ENCODE measurements at places on chromosomes 3 and 15.

DNA sequence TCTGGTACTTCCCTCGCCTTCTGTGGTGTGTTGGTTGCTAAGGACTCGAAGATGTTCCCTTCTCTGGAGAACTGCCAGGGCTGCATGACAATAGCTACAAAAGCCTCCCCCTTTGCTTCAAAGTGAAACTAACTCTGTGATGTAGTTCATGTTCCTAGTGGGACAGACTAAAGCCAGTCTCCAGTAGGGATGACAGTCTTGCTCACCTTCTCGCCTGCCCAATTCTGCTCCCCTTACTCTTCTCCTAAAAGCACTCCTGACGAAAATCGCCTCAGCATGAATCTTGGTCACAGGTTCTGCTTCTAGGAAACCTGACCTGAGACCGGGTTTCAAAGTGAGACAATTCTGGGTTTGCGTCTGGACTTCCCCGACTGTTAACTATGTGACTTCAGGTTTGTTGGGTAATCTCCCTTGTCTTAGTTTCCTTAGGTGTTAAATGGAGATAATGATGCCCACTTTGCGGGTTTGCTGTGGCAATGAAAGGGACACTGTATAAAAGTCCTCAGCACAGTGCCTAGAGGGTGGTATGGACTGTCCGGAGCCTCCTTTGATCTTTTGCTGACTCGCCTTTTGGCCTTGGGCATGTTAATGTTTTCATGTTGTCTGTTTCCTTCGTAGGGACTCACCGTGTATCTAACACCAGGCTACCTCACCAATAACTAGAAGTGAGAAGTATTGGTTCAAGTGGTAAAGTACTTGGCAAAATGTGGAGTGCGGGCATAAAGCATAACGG lies 24.9 kb upstream of the THRB start:
- no peak for DNase-seq

- DNase-seq, result no peak
Measured at GRCh38 chr3:123105201-123106189, 38.7 kb downstream of the PDIA5 start.

DNA sequence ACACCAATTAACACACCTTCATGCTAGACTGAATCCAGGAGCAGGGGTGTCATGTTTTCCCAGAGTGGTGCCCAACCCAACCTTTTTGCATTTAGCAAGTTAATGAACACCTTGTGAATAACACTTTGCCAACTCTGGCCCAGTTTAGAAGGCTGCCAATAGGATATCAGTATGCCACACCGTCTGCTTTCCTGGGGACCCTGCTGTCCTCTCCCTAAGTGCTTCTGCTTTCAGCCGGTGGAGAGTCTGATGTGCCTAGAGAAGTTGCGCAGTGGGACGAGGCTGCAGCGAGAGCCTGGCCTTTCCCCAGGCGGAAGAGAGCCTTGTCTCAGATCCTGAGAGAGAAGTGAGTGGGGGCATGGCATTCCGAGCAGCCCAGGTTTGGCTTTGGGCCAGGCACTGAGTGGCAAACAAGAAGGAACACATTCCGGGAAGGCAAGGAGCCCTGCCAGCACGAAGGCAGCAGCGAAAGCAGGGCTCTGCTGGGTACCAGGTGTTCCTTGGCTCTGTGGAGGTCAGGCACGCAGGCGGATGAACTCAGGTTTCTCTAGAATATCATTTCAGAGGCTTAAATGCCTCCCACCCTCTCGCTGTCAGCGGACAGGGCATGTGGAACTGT lies 36.9 kb downstream of the SENP8 start:
- DNase-seq, result no peak

DNA sequence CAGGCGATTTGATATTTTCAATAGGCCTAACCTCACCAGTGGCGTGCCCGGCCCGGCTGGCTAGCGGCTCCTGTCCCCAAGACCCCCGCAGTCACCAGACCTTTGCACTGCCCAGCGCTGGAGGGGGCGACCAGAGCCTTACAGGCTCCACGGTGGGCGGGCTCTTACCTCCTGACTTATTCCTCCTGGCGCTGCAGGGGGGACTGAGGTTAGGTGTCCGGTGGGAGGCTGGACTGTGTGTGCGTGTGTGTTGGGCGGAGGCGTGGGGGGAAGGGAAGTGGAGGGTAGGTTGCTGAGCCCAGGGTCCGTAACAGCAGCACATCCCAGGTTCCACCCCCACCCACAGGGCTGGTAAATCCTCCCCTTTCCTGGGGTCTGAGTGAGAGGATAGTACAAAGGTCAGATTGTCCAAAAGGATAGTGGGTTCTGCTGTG lies 27.5 kb upstream of the THRB start:
- no peak for DNase-seq

GRCh38 chr3:177377166-177377565 lies 179.9 kb upstream of the TBL1XR1 start:
- no peak for DNase-seq

GRCh38 chr3:67000009-67000408 lies 1.9 kb downstream of the KBTBD8 start:
- no peak for DNase-seq

DNA sequence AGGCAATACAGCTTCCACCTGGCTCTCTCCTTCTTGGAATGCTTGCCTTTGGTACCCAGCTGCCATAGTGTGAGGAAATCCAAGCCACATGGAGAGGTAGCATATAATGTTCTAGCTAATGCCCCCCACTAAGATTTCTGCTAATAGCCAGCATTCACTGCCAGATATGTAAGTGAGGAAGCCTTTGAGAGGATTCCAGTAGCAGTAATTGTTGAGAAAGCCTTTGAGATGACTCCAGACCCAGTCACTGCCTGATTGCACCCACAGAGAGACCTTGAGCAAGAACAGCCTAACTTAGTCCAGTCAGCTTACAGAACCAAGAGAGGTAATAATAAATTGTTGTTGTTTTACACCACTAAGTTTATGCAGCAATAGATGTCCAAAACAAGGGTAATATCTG lies 63.1 kb downstream of the STRIT1 start:
- DNase-seq, result peak; percentile 61

- DNase-seq, result no peak
Measured at GRCh38 chr15:56207092-56207491, 36.6 kb downstream of the RFX7 start.

GRCh38 chr15:25725758-25726157 lies 137.4 kb downstream of the ATP10A start:
- DNase-seq, result no peak

DNA sequence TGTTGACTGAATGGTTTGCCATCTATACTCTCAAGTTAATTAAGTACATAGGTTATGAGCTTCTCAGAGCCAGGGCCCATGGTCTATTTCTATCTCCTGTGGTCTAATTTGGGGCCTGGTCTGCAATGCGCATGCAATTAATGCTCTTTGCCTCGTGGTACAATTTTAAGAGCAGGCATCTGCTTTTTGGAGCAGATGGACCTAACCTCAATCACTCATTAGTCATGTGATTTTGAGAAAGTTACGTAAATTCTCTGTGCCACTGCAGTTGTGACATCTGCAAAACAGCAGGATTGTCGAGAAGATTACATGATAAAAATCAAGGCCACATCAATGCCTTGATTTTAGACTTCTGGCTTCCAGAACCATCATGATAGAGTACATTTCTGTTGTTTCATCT lies 543.7 kb upstream of the ADAMTS9 start:
- DNase-seq, result no peak

DNA sequence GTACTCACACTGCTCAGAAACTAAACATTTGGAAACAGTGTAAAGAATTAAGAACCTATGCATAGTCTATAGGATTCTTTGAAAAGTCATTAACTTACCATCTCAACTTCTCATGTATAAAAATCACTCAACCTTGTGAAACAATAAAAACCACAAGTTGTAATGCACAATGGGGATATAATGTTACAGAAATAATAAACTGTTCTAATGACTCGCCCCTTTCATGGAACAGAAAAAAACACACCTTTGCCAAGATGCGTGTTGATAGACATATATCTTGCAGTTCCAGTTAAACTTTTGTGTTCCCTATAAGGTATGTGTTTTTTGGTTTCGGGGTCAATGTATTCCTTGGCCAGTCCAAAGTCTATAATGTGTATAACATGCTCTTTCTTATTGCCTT lies 50.8 kb upstream of the PPIB start:
- no peak for DNase-seq

DNA sequence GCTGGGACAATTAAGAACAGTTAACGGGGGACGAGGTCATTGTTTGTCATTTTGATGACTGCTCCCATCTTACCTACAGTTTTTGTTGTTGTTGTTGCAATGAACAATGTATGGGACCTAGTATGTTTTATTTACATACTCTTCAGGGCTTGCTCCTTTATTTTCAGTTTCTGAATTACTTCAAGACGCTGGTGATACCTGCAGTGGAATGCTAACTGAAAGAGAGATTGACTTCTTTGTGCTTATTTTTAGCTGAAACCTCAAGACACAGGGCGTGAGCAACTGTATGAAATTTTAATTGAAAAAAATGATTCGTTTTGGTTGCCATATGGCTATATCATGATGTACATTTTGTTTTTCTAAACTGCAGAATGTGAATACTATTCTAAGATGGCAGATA lies 297.9 kb downstream of the EDEM1 start:
- DNase-seq, result no peak

DNA sequence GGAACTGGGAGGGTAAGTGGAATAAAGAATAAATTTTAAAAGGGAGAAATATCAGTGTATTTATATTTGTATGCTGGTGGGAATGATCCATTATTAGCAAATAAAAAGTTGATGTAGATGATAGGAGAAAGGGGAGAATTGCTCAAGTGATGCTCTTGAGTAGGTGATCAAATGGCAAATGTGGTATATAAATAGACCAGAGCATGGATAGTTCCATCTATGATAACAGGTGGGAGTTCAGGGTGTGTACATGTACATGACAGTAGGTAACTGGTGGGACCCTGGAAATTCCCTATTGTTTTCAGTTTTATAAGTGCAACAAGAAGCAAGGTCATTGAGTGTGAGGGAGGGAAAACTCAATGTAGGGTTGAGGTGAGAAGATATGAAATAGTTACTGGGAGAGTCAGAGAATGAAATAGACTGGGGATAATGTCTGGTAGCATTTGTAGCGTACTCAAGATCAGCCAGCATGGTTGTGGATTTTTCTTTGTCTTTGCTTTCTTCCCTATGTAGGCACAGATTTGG lies 31.3 kb upstream of the EBLN2 start:
- DNase-seq, result no peak

Data from GM04503 (cell line).